ENCODE measurements at places on chromosomes 7 and 10.

GRCh38 chr10:132704008-132704814 lies 81.7 kb downstream of the NKX6-2 start:
- no peak for DNase-seq

DNA sequence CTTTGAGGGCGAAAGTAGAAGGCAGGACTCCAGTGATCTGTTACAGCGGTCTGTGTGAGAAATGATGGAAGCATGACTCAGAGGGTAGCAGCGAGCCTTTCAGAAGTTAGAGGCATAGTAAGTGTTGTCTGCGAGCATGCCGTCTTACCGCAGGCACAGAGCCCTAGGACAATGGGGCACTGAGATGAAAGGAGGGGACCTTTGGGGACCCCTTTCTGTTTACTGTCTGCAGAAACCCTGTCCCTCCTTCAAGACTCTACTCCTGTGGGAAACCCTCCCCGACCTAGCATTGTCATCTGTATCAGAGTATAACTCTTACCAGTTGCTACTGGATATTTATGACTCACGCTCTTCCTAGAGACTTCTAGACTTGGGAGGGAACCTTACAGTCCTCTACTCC lies 87.2 kb upstream of the AGK start:
- peak; percentile 24 for DNase-seq

DNA sequence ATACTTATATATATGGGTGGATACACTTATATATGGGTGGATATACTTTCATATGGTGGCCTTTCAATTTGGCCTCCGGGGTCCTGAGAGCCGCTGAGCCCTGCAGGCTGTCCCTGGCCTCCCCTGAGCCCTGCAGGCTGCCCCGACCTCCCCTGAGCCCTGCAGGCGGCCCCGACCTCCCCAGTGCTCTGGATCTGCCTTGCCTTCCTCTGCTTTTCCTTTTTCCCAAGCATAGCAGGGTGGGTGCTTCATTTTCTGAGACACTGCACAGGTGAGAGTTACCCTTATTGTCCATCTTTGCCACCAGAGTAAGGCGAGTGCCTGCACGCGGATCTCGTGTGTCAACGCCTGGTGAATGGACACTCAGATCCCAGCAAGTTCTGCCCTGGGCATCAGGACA lies 106.6 kb downstream of the VIPR2 start:
- DNase-seq = no peak

- DNase-seq = no peak
These were observed 421.2 kb downstream of the DPP6 start for GRCh38 chr7:154473360-154473759.

GRCh38 chr10:109022417-109023049 lies 900.8 kb downstream of the XPNPEP1 start:
- no peak for DNase-seq

GRCh38 chr7:101435461-101436220 lies 73.0 kb downstream of the COL26A1 start:
- DNase-seq = no peak

GRCh38 chr10:102280397-102281101 lies 35.2 kb downstream of the GBF1 start:
- DNase-seq = no peak

DNA sequence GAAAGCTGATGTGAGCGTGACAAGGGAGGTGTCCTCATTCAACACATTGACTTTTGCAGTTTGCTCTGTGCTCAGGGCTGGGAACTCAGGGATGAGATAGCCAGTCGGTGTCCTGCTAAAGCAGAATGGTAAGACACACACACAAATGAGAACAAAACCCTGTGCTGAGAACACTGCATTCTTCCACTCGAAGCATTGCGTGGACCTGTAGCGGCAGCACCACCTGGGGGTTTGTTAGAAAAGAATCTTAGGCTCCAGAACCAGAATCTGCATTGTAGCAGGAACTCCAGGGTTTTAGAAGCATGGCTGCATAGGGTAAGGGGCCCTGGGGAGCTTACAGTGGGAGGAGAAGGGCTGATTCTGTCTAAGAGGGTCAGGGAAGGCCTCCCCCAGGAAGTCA lies 21.5 kb upstream of the OGDHL start:
- no peak for DNase-seq

GRCh38 chr7:101927802-101928201 lies 110.4 kb downstream of the CUX1 start:
- no peak for DNase-seq

DNA sequence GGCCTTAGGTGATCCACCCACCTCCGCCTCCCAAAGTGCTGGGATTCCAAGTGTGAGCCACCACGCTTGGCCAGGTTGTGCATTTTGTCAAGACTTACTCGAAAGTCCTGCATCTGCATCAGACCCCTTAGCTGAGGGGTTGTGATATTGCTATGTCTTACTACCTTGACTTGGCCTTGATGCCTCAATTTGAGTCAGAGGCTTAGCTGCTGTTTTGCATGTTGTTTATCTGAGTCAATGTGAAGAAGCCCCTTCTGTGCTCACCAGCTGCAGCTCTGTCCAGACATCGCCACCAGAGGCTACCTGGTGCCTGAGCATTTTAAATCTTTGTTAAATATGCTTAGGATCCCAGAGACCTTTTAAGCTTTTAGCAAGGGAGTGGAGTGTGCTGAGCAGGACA lies 18.1 kb downstream of the UBE2D4 start:
- no peak for DNase-seq

DNA sequence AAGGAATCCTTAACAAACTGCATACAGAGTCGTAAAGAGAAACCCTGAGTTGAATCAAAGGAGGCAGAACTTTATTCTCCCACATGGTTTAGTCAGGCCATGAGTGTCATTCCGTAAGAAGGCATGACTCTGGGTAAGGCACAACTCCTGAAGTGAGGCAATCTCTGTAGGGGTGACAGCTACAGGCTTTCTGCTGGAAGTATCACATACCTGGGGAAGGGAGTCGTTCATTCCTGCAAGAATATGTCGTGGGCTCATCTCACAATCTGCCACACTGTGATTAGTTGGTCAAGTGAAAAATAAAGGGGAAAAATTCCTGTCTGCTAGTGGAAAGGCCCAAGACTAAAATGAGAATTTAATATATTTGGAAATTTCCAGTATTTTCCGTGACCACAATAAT lies 392.6 kb downstream of the POM121L12 start:
- no peak for DNase-seq

GRCh38 chr10:31274310-31274709 lies 44.7 kb upstream of the ZEB1 start:
- DNase-seq = no peak

DNA sequence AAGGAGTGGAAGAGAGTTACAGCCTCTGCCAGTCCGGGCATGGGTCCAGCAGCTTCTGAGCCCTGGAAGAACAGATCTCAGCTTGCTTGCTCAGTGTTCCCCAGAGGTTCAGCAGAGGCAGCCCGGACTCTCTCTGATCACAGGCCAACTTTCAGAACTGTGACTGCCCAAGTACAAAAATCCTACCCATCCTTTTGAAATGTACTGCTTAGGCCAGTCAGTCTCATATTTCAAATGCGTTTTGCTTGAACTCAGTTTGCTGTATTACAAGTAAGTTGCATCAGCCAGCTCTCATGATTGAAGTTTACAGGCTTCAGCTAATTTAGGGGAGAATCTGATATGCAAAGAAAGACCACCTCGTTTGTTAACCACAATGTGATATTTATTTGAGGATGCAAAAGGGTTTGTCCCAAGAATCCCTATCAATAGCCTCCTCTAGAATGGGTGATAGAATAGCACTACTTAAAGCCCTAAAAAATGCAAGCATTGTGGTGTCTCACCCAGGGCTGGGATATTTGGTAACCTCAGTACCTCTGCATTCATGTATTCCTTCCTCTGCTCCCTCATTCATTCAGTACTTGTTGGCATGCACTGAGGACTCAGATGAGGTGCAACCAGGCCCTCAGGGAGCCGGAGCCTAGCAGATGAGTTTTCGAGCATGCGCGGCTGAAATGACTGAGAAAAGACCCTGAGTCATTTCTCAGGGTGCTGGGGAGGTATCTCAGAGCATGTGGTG lies 7.0 kb downstream of the AIMP2 start:
- DNase-seq = peak; percentile 20

DNA sequence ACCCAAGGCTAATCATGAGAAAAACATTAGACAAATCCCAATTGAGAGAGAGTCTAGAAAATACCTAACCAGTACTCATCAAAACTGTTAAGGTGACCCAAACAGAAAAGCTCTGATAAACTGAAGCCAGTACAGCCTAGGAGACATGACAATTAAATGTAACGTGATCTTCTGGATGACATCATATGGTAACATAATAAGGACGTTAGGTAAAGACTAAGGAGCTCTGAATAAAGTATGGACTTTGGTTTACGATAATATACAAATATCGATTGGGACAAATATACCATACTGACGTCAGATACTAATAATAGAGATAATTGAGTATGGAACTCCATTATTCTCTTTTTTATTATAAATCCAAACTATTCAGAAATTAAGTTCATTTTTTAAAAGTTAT lies 561.1 kb upstream of the STEAP1 start:
- DNase-seq = no peak

DNA sequence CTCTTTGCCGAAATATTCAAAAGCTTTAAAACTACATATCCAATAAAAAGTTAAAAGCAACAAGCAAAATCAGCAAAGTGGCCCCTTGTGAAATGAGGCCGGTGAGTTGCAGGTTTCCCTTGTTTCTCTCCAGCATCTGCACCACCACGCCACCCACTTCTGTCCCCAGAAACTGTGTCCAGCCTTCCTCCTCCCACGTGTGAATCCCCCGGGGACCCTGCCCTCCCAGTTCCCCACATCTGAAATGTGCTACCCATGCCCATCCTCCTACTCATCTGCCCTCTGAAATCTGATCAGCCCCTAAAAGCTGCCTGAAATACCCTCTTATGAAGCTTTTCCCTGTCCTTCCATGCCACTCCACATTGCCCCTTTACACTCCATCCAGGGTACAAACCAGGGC lies 3.8 kb downstream of the ALOX5 start:
- no peak for DNase-seq

- DNase-seq = no peak
These were observed 82.3 kb downstream of the FAM13C start for GRCh38 chr10:59279991-59280505.

- DNase-seq = no peak
These were observed 5.9 kb downstream of the TTYH3 start for GRCh38 chr7:2637505-2638223.

GRCh38 chr7:99920149-99920548 lies 819 bp upstream of the TRIM4 start:
- no peak for DNase-seq

DNA sequence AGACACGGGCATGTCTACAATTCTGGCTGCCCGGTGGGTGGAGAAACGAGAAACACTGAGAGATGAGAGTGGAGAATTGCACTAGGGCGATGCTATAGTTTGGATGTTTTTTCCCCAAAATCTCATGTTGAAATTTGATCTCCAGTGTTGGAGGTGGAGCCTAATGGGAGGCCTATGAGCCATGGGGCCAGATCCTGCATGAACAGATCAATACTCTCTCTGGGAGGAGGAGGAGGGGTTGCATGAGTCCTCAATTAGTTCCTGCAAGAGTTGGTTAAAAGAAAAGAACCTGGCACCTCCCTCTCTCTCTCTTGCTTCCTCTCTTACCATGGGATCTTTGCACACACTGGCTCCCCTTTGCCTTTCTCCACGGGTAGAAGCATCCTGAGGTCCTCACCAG lies 299.1 kb downstream of the CALN1 start:
- DNase-seq = no peak

GRCh38 chr7:20647908-20648776 lies 32.7 kb downstream of the ABCB5 start:
- peak; percentile 40 for DNase-seq

GRCh38 chr10:123790132-123790885 lies 101.3 kb downstream of the CPXM2 start:
- no peak for DNase-seq

GRCh38 chr10:80506189-80506575 lies 31.5 kb upstream of the SH2D4B start:
- DNase-seq = peak; percentile 92

DNA sequence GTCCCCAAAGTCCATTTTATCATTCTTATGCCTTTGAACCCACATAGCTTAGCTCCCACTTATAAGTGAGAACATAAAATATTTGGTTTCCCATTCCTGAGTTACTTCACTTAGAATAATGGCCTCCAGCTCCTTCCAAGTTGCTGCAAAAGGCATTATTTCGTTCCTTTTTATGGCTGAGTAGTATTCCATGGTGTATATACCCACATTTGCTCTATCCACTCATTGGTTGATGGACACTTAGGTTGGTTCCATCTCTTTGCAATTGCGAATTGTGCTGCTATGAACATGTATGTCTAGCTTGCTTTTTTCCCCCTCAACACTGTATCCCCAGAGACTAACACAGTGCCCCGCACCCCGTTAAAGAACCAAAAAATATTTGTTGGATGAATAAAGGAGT lies 670 bp upstream of the CAPZA2 start:
- DNase-seq = no peak

DNA sequence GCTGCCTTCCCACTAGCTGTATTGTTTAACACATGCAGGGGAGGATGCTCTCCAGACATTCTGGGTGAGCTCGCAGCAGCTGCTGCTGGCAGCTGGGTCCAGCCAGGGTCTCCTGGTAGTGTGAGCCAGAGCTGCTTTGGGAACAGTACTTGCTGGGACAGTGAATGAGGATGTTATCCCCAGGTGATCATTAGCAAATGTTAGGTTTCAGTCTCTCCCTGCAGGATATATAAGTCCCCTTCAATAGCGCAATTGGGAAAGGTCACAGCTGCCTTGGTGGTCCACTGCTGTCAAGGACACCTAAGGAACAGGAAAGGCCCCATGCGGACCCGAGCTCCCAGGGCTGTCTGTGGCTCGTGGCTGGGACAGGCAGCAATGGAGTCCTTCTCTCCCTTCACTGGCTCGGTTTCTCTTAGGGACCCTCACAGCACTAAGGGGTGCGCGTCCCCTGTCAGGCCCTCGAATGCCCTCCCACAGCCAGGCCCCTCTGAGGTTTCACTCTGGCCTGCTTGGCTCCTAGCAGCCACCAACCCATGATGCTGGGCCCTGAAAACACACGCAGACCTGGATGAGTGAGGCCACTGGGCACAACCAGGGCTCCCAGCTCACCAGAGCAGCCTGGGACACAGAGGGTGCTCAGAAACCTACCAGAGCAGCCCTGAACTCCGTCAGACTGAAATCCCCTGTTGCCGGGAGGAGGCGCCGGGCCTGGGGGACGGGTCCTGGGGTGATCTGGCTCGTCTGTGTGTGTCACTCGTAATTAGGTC lies 173.0 kb upstream of the LANCL2 start:
- DNase-seq = no peak

DNA sequence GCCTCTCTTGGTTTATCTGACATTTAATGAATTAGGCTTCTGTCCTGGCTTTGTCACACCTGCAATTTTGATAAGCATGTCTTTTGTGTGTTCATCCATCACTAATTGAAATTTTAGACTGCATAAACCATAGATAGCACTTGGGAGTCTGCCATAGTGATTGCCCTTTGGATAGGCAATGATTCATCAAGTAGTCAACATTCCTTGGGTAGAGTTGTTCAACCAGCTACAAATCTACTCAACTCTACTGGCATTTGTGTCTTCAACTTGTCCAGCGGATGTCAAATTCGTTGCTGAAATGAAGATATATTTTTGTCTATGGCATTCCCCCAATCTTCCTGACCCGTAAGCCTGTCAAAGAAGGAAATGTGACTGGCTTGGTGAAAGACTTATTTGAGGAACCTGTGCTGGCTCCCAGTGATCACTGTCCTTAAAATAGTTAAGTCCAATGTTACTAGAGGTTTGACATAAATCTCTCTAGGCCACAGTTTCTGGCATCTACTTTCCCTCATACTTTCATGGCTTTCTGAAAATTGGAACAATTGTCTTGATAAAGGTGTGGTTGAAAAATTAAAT lies 33.7 kb upstream of the CREB5 start:
- peak; percentile 27 for DNase-seq

All from RWPE1 (cell line).